ENCODE measurements at places on chromosomes 7 and 10.
A peak's percentile ranks its signal among the peaks of the same experiment; 100 is the strongest.

DNA sequence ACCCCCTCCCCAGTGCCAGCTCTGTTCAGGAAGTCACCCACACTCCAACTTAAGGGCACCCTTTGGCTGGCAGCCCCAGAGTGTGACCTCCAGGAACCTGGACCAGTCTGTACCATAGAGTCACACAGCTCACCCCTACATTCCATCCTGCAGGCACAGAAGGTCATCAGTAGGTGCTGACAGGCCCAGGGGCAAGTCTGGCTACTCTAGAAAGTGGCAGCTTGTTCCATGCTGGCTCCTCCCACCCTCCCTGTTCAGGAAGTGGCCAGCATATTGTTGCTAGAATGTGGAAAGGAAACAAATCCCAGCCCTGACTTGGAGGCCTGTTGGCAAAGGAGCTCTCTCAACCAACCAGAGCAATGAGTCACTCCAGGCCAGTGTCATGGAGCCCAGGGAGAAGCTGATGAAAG lies 3.2 kb upstream of the NCOA4 start:
- DNase-seq = no peak

DNA sequence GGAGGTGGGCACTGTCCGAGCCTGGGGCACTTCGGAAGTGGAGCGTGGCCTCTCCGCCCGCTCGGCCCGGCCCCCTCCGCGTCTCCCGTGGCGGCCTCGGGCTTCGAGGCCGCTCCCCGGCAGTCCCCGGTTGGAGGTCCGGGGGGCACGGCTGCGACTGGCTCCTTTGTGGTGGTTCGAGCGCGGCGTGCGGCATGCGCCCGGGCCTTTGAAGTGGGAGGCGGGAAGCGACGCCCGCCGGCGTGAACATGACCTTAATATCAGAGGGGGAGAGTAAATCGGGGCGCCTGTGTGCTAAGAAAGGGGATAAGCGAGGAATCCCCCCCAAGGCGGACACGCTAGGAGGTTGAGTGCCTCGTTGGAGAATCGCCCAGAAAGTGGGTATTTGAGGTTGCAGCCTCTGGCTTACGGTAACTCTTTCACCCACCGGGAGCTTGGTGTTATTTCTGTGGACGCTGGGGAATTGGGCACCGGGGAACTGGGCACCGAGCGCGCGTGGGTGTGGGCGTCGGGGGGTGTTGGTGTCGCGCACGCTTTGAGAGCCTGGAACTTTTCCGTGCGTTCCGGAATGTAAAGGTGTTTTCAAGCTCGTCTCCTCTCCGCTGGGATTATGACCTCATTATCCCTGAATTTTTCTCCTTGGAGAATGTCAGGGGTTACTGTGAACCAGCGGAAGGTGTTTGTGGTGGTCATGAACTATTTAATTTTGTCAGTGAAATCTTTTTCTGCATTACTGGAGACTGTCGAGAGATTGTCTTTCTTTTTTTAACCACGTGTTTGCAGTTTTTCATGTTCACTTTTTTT lies 660 bp downstream of the SUV39H2 start:
- DNase-seq = peak; percentile 40

DNA sequence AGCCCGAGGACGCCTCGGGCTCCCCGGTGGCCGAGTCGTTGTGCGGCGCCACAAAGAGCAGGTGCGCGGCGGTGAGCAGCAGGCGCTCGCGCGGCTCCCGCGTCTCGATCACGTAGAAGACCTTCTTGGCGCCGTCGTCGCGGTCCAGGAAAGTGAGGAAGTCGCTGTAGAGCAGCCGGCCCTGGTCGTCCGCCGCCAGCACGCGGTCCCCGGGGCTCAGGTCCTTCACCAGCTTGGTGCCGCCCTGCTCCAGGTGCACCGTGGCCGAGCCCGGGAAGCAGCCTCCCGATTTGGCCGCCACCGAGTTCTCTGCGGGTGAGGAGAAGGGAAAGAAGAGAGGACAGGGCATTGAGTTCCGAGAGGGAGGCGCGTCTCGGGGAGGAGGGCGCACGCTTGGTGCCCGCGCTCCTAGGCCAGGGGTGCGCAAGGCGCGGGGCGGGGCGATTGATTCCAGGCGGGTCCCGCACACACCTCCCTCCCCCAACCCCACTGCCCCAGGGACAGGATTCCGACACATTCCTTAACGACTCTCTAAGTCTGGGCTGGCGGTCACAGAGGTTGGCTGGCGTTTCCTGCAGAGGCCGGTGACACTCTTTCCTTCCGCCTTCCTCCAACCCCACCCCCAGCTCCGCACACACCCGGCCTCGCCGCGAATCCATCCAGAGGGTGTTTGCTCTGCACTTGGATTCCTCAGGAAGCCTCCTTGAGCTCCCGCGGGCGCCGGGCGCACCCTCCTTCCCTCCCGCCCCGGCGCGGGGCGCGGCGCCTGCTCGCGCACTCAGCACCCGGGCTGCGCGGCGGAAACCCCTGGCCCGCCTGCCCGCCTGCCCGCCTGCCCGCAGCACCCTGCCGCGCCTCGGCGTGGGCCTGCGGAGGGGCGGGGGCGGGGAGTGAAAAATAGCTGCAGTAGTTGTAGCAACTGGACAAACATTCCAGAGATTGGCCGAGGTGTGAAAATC lies 8.6 kb downstream of the SHH start:
- no peak for DNase-seq

DNA sequence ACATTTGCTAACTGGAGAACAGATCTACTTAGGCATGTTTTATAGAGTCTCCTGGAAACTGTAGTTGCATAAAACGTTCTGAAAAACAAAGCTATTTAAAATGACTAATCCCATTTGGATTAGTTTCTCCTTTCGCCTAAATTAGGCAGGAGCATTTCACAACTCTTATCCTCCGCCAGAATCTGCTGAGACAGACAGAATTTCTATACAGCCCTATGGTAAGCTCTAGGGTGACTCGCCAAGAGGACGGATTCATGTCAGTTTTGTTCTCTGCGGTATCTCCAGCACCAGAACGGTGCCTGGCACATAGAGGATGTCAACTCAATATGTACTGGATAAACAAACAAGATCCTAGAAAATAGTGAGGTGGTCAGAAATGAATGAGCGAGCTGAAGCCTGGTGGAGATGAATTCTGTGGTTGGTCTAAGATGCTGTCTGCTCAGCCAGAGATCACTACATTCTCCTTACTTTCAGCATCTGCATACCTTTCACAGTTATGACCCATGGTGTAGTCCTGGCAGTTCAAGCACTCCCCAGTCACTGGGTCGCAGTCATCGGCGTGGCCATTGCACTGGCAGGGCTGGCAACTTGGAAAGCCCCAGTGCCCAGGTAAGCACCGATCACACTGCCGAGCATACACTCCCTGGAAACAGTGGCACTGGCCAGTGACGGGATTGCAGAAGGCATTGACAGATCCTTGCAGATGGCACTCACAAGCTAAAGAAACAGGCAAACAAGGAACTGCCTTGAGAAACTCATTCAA lies 44.0 kb downstream of the LAMB1 start:
- DNase-seq = no peak

DNA sequence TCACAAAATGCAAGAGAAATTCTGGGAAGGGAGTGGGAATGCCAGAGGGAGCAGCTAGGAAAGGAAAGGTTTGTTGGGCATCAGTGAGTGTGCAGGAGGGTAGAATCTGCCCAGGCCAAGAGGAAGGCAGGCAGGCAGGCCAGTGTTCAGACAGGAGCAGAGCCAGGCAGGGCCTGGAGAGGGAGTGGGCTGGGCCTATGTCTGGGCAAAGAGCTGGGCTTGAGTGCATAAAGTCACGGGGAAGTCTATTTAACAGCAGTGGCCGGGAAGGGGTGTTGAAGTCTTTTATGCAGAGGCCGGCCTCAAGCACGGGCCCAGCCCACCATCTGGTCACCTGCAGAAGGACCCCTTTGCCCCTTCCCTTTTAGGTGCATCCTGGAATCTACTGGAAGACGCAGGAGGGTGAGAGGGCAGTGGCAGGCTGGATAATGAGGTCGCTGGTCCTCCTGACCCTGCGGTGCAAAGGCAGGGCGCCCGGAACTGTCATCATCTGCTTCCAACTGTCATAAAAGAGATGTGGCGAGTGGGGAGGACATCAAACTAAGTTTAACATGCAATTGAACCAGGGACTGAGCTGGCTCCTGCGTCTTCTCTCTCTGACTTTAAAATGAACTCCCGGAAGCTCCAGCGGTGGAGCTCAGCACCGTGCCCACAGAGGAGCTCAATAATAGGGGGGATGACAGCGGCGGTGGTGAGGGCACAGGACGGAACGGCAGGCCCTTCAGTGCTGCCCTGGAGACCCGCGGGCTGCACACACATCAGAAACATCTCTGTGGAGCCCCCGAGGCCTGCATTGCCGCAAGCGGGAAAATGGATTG lies 29.5 kb downstream of the CARD11 start:
- DNase-seq = no peak

DNA sequence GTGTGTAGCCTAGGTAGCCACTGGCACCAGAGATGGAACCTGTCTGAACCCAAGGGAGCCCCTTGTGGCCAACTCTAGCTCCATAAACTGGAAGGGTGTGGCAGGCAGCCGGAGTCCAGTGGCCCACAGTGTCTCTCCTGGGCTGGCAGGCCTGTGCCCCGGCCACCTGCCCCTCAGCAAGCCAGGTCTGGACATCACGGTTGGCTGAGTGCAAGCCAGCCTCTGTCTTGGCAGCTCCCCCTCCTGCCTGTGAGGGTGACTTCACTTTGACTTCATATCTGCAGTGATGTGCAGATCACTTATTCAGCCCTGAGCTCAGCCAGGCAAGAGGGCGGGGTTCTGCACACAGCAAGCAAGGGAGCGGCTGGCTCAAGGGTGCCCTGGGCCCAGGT lies 1.3 kb upstream of the RET start:
- DNase-seq = no peak

GRCh38 chr7:140661124-140661523 lies 11.6 kb upstream of the ADCK2 start:
- DNase-seq = no peak

DNA sequence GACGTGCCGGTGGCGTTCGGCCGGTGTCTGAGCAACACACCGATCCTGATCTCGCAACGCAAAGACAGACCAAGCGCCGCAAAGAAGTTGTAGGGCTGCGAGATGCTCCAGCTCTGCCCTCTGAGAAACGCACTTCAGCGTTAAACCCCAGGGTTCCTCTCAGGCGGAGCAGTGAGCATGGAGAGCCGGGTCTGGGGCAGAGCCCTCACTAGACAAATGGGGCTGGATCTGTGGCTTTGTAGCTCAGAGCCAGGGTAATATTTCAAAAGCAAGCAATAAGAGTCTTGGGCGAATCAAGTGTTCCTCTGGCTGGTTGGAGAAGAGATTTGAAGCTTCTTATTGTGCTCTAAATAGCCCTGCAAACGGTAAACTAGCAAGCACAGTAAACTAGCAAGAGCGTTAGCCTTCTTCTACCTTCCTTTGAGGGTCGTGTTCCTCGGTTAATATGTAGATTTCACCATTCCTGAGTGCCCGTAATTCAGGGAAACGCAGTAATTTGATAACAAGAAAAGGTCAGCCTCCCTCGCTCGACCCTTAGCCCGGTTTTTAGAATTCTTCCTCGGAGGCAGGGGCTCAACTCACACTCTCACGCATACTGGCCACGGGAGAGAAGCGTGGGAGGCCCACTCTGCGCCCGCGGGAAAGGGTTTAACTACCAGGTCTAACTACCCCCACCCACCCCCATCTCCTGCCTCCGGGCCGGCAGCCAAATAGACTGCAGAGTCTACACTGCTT lies 6.7 kb downstream of the SKAP2 start:
- peak; percentile 15 for DNase-seq

DNA sequence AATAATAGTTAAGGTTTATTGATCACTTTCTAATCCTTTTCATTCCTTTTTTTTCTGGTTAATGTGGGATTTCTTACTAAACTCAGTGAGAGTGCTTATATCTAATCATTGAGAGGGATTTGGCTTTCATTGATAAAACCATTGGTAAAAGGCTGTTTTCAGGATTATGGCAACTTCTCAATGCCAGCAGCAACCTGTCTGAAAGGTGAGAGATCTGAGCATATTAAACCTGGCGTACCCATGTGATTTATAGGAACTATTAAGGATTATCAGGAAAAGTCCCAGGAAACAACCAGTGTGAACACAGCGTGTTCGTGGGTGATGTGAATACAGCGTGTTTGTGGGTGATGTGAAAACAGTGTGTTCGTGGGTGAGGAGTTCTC lies 65.9 kb downstream of the PDIA4 start:
- DNase-seq = no peak

- DNase-seq = no peak
Measured at GRCh38 chr7:112635742-112636141, 154.5 kb downstream of the TMEM168 start.

GRCh38 chr7:76291351-76292212 lies 10.9 kb upstream of the HSPB1 start:
- DNase-seq = peak; percentile 83

- no peak for DNase-seq
Measured at GRCh38 chr7:127578711-127579275, 6.6 kb downstream of the GCC1 start.

- DNase-seq = no peak
Measured at GRCh38 chr7:148894591-148894990, 10.5 kb upstream of the EZH2 start.

DNA sequence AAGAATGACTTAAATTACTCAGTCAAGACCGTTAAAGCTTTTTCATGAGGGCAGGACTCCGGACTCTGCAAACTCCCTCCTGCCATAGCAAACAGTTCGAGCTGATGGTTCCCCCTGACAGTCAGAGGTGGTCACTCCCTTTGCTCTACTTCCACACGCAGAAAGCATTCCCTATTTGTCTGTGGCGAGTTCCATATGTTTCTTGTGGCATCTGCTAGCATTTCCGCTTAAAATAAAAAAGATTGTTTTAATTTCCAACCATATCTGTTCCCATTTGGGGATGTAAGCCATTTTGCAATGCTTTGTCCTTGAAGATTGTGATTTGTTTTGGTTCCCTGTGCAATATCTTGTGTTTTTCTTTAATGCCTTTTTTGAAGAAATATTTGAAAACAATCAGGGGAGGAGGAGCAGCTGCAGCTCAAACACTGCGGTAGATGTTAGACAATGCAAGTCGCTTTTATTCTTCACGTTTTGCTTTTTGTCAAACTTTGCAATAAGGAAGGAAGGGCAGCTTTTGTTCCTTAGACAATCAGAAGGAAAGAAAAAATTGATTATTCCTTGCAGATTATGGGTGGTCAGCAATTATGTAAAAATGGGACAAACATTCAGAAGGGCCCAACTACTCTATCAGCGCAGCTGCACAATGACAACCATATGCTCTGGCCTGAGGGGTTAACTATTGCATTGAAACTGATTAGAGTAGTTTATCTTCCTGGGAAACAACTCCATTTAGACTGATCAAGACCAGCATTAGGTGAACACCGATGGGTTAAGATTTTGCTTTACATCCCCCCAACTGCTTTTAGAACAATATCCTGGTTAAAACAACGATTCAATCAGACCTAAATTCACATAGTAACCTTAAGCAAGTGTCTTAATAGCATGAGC lies 425.8 kb upstream of the NRP1 start:
- DNase-seq = no peak

- DNase-seq = no peak
Measured at GRCh38 chr10:63889803-63890202, 368.6 kb downstream of the REEP3 start.
